ENCODE measurements at places on chromosomes 1 and 21.
A peak's percentile ranks its signal among the peaks of the same experiment; 100 is the strongest.

DNA sequence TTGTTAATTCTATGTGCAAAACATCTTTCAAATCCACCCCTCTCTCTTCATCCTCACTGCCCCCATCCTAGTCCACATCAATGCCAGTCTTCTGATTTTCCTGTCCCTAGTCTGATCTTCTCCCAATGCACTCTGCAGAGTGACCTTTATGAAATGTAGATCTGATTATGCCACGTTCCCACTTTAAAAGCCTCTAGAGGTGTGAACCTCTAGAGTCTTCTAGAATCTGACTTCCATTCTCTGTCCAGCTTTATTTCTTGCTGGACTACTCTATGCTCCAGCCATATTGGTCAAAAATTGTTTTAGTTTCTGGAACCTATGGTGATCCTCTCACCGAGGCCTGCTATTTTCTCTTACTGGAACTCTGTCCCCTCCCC is 32.5 kb downstream of the ZNF648 start:
- DNase-seq: no peak

GRCh38 chr1:208438112-208438699 is 194.0 kb upstream of the PLXNA2 start:
- no peak for DNase-seq

DNA sequence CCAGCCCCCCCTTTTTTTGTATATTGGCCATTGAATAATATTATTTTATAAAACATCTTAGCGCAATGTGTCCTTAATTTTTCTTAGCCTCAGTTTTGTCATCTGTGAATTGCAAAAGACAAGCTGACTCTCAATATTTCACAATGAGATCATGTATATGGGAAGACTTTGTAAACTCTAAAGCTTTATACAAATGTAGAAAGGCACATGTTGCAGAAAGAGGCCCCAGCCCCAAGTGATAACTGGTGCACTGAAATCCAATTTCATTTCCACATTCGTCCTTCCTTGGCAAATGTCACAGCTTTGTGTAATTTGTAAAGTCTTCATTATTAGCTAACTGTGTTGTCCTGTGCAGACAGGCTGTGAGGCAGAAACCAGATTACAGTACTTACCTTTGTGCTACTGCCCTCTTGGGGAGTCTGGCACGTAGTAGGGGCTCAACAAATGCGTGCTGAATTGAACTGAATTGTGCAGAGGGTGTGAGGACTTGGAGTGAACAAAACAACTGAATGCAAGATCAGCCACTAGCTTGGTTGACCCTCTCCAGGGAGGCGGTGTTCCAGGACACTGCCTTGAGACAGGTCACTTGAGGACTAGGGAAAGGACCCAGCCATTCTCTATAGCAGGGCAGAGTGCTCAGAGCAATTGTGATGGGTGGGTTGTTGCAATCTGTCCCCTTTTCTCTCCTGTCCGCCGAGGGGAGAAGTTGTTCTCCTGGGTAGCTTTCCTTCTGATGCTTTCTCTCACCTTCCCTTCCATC is 74.6 kb downstream of the LMO4 start:
- DNase-seq: no peak

DNA sequence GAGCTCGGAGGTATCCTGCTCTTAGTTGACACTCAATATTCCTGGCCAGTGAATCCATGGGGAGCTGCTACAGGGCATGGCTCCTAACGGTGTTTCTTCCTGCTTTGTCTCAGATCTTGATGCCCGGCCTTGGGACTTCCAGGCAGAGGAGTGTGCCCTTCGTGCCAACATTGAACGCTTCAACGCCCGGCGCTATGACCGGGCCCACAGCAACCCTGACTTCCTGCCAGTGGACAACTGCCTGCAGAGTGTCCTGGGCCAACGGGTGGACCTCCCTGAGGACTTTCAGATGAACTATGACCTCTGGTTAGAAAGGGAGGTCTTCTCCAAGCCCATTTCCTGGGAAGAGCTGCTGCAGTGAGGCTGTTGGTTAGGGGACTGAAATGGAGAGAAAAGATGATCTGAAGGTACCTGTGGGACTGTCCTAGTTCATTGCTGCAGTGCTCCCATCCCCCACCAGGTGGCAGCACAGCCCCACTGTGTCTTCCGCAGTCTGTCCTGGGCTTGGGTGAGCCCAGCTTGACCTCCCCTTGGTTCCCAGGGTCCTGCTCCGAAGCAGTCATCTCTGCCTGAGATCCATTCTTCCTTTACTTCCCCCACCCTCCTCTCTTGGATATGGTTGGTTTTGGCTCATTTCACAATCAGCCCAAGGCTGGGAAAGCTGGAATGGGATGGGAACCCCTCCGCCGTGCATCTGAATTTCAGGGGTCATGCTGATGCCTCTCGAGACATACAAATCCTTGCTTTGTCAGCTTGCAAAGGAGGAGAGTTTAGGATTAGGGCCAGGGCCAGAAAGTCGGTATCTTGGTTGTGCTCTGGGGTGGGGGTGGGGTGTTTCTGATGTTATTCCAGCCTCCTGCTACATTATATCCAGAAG is 16.7 kb downstream of the ALX3 start:
- no peak for DNase-seq

- no peak for DNase-seq
These were observed 138.4 kb upstream of the LHX8 start for GRCh38 chr1:74995821-74996220.

- DNase-seq: no peak
These were observed 21.3 kb upstream of the PKP1 start for GRCh38 chr1:201261771-201262547.

DNA sequence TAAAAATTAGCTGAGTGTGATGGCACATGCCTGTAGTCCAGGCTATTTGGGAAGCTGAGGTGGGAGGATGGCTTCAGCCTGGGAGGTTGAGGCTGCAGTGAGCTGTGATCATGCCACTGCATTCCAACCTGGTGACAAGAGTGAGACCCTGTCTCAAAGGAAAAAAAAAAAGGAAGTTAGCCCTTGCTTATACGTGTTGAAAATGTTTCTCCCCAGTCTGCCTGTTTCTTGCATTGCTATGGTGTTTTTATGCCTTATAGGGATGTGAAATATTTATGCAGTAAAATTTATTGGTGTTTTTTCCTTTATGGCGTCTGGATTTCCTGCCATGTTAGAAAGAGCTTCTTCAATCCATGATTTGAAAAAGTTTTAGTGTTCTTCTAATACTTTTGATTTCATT is 3.6 kb upstream of the RERE start:
- no peak for DNase-seq

- DNase-seq: peak; percentile 13
These were observed 109.6 kb upstream of the TSPAN2 start for GRCh38 chr1:115198938-115199337.

- no peak for DNase-seq
These were observed 18.2 kb downstream of the ITGB2 start for GRCh38 chr21:44902268-44903049.

- peak; percentile 14 for DNase-seq
These were observed 20.6 kb upstream of the TBX15 start for GRCh38 chr1:119008483-119009311.

DNA sequence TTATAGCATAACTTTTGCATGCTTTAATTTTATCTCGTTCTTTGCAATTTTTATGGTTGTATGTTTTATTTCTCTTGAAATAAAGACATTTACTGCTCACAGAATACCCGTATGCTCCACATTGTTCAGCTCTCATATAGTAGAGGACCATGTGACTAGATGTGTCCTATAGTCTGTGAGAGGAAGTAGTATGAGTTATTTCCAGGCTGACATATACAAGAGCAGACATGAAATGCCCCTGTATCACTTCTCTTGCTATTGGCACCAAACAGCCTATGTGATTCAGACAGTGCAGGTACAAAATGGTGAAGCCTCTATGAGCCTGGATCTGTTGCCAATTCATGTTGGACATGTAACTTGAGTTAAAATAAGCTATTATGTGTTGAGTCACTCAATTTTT is 5.8 kb upstream of the FCRL5 start:
- DNase-seq: no peak

- DNase-seq: no peak
These were observed 478.2 kb downstream of the NPHP4 start for GRCh38 chr1:5513846-5514526.

DNA sequence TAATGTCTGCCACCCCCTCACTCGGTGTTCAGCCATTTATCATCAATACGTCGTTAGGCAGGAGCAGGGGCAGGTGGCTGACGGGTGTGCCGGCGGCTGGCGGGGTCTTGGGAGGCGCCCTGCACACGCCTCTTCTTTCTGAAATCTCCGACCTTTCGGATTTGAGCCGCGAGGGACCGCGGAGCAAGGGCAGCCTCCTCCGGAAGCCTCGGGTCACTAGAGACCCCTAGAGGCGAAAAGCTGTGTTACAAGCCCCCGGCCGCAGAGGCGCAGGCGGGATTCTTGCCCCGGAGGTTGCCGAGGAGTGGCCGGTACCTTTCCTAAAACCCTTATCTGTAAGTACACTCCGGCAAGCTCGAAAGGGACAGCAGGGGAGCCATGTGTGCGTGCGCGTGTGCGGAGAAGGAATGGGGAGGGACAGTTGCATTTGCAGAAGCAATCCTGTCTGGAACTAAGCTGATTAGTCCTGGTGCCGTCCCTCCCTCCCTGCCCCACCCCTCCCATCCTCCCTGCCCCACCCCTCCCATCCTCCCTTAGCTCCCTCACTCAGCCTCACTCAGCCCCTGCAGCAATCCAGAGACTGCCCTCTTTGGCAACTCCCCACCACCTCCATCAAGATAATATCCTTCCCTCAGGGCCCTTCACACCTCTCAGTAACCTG is 11.0 kb downstream of the BRINP2 start:
- no peak for DNase-seq

DNA sequence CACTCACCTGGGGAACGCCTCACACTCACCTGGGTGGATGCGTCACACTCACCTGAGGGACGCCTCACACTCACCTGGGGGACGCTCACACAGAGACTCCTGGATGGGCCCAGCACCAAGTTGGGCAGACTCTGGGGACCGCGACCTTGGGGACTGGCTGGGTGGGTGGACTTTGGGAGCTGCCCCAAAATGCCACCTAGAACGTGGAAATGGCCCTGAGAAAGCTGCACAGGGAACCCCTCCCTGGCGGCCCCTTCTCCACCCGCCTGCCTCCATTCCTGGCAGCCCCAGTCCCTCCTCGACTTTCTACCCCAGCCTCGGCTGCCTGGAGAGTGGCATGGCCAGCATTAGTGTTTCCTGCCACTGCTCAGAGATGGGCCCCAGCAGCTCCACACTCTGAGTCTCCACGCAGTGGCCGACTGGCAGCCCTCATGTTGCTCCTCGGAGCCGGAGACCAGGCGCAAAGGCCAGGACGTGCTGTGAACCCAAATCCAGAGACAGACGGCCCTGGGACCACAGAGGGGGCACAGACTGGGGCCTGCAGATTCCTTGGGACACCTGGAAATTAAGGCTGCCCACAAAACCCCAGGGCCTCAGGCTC is 46.5 kb upstream of the ACTRT2 start:
- DNase-seq: no peak

DNA sequence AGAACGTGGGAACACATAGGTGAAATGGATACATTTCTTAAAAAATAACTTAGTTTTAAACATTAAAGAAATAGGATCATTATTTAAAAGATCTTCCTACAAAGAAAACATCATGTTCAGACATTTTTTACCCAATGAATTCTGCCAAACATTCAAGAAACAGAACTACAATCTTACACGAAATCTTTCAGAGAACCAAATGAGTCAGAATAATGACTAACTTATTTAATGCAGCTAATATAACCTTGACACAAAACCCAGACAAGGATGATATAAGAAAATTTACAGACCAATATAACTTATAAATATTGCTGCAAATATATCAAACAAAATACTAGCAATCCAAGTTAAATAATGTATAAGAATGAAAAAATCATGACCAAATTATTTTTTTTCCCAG is 220.1 kb upstream of the KCNK2 start:
- no peak for DNase-seq

- DNase-seq: no peak
These were observed 164.8 kb downstream of the USP25 start for GRCh38 chr21:15894596-15894995.

DNA sequence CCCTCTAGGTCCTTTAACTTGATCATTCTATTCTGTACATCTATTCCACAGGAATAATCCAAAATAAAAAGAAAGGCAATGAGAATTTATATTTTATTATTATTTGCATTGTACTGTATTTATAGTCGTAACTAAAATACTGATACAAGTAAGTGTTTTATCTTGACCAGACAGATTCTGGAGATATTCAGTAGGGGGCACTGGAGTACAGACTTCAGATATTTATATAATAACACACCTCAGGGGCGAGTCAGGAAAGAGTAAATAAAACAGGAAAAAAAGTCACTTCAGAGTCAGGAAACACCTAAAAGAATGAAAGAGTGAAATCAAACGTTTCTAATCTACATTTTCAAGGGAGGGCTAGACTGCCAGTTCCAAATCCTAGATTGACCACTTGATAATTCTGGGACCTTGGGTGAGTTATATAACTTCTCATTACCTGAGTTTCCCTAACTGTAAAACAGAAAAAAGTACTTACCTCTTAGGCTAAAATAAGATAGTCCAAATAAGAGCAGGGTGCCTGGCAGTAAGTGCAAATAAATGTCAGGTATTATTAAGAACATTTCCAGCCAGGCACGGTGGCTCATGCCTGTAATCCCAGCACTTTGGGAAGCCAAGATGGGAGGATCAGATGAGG is 31.1 kb upstream of the MTF1 start:
- DNase-seq: no peak

DNA sequence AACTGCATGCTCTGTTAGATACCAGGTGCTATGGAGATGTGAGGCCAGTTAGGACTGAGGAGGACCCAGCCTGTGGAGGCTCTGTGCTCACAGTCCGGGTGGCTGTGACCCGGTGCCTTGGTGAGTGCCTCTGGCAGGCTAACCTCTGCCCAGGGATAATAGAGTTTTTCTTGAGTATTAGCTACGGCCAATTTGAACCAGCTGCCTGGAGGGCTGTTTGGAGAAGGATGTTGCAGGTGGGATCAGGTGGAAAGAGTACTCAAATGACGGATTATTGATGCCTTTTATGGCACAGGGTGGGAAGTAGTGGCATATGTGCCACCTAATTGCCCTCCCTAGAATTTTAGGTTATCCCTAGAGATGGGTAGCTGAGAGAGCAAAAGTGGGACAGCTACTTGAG is 182.7 kb downstream of the GRIK3 start:
- no peak for DNase-seq

GRCh38 chr1:106254748-106255147 is 801.7 kb upstream of the PRMT6 start:
- no peak for DNase-seq

DNA sequence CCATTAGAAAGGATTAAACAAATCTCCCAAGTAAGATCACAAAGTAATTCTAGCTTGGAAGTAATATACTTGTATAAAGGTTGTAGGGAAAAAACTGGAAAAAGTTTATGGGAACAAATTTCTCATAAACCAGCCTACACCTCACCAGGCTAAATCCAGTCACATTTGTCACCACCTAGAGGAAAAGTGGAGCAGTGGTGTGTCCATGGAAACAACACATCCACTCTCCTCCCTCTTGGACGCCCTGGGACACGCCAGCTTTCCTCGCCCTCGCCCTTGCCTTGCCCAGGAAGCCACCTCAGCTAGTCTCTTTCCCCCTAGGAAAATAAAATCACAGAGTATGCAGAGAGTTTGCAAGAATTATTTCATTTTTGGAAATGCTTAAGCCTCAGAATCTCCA is 2.2 kb downstream of the PALMD start:
- peak; percentile 6 for DNase-seq

GRCh38 chr1:15696956-15697521 is 12.9 kb downstream of the PLEKHM2 start:
- no peak for DNase-seq

- no peak for DNase-seq
These were observed 9.9 kb downstream of the KCNJ15 start for GRCh38 chr21:38266732-38267131.

GRCh38 chr1:228555074-228555994 is 68.2 kb downstream of the RNF187 start:
- no peak for DNase-seq
